ENCODE measurements at places on chromosomes 16 and 17.
A peak's percentile ranks its signal among the peaks of the same experiment; 100 is the strongest.

DNA sequence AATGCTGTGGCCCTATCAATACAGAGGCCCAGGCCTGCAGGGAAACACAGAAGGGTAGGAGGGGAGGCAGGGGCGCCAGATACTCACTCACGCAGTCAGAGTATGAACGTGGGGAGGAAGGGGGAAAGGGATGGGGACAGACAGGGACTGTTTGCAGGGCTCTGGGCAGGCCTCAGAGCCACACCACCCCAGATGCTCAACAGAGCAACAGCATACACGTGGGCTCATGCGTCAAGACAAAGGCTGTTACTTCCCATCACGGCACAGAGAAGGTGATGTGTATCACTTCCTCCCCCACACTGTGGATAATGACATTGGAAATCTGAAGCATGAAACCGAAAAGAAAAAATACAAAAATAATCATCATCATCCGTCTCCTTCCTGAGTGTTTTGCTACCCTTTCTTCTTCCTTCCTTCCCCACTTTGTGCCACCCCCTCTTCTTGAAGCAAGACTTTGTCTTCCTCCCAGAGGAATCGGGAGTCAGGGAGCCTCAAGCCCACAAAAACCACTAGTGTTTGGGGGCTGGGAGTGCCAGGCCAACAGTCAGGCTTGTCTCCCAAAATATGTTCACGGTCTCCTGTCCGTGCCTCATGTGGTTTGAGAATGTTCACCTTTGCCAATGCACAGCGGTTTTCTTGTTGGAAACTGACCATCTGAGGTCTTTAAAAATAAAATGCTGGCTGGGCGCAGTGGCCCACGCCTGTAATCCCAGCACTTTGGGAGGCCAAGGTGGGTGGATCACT is 20.1 kb downstream of the SLC39A11 start:
- no peaks in the 10 kb centered on the region for H3K36me3 ChIP-seq
- DNase-seq: no peak
- no peak overlapping the region for H3K4me3 ChIP-seq
- H3K27ac ChIP-seq: no peak overlapping the region
- H3K4me1 ChIP-seq: no peaks in the 10 kb centered on the region
- no peaks in the 10 kb centered on the region for H3K27me3 ChIP-seq

DNA sequence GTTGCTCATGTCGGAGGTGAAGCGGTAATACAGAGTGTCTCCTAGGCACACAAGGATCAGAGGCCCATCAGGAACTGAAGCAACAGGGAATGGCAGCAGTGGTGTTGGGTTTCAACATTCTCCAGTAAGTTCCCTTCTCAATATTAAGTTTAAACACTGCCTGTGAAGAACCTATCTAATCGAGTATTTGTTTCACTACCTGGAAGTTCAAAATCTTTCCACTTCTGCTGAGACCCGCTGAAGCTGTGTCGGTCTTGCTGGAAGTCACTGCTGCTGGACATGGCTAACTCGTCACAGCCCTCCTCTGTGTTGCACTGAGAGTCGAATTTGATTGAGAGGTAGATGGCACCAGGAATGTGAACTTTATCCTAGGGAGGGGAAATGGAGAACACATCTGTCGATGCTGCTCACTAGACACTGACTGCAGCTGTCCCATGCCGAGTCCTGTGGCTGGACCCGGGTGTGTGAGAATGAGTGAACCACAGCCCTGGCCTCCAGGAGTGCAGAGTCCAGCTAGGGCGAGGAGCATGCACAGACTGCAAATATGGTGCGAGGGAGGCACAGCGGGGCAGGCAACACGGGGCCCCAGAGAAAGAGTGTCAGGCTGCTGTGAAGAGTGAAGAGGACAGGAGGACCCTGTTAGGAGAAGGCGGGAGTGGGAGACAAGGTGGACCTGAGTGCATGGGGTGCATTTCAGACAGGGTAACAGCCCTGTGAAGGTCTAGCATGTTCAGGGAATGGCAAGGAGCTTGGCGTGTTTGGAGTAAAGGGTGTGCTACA is 50.1 kb upstream of the ATP2A3 start:
- H3K4me1 ChIP-seq: peaks cover 6% of the 10 kb centered on the region
- H3K36me3 ChIP-seq: peaks cover 20% of the 10 kb centered on the region
- H3K27me3 ChIP-seq: no peaks in the 10 kb centered on the region
- no peak for DNase-seq
- H3K4me3 ChIP-seq: no peak overlapping the region

DNA sequence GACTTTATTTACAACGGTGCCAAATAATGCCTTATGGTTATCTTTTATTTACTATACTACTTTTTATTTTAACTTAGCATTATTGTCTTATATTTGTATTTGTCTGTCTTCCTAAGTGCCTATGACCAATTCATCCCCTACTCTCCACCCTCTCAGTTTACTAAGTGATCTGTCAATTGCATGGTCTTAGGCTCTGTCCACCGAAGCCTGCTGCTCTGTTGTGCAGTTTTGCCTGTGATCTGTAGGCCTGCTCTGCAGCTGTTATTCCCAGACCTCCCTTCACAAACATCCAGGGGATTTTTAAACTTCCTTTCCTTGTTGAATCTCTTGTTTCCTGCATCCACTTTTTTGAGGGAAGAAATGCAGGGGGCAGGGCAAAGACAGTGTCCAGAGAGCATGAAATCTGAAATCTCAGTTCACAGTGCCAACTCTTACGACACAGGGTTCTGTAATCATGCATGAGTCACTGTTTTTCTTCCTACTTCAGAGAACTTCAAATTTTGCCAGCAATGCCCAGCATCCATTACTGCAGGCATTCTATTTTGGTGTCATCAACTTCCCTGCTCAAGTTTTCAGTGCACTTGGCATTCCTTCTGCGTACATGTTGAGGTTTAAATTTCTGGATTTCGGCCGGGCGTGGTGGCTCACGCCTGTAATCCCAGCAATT is 11.4 kb downstream of the SLFN5 start:
- H3K27ac ChIP-seq: no peak overlapping the region
- peak; percentile 98 for DNase-seq
- H3K4me1 ChIP-seq: no peaks in the 10 kb centered on the region
- H3K36me3 ChIP-seq: no peaks in the 10 kb centered on the region
- H3K4me3 ChIP-seq: no peak overlapping the region

DNA sequence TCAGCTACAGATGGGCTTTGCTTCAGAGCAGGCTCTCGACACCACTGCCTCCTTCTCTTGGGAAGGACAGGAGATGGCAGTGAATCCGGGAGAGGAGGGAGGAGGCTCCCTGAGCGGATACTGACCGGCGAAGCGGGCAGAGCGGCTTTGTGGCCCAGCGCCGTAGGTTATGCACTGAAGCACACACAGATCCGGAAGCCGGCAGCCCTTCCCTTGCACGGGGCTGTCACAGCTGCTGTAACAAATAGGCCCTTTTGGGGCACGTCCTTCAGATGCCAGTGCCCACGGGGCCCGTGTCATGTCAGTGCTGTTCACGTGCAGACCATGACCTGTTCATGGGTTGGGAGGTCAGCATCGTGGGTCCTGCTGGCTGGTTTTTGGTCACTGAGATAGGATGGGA is 144.7 kb upstream of the CHMP6 start:
- no peaks in the 10 kb centered on the region for H3K4me1 ChIP-seq
- no peaks in the 10 kb centered on the region for H3K27me3 ChIP-seq
- no peak overlapping the region for H3K4me3 ChIP-seq
- DNase-seq: no peak
- H3K27ac ChIP-seq: no peak overlapping the region

Measured in cardiac muscle cell (in vitro differentiated cells and primary cell).